SJSA1 (cell line): ENCODE measurements at places on chromosomes 5 and 9. TPM values are rescaled to one million over a fixed set of nuclear protein-coding genes. Genes with fewer than 3 reads are reported as not detected.

DNA sequence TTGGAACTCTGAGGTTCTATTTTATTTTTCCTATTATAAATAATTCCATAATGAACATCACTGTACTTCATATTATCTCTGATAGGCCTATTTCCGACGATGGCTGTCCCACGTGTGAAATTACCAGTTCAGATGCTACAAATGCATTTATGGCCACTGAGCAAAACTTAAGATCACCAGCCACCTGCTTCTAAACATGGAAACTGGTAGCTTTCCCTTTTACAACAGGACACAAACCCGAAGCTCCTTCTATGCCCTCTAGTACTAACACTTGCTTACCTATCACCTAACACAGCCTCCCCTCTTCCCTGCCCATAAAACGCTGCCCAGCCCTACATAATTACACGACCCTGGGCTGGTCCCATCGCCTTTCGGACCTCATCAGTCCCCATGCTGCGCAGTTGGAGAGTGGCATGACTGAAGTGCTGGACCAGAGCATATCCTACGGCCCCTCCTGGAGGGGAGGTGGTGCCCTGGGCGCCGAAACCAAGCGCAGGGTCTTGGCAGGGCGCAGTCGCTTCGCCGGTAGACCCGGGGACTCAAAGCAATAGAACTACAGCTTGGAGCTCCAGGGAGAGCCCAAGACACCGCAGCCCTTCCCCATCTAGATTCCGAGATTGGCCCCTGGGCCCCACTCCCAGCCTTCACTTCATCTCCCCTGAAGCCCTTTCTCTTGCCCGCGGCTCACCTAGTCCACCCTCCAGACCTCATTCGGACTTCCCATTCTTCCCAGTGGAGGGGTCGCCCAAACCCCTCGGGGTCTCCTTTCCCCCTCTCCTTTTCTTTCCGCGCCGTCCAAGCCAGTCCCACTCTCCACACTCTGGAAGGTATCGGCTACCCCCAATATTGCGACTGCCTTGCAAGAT lies 1.0 kb upstream of the SAP30L start:
- no peak for DNase-seq

DNA sequence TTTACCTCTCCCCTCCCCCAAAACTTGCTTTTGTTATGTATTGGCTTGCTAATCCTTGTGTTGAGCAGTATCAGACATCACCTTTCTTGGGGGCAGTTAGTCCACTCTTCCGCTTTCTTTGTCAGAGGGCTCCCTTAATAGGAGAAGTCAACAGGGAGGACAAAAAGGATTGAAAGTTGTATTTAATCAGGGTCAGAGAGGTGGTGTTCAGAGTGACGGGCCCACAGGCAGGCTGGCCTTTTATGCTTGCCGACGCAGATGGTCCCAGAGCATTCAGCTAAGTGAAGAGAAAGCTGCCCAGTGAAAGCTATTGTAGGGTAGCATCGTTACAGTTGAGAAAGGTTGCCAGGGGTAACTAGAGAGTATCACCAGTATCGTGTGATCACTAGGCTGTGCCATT lies 131.1 kb downstream of the ZCCHC7 start:
- DNase-seq: no peak

- no peak for DNase-seq
These were observed 53.1 kb downstream of the PDCD1LG2 start for GRCh38 chr9:5563417-5563815.

- no peak for DNase-seq
These were observed 39.2 kb upstream of the MAN2A1 start for GRCh38 chr5:109650493-109650892.

The ZNF474 gene
- total RNA-seq: 0.44 TPM in 1 of 2 replicates, not detected in the other

DNA sequence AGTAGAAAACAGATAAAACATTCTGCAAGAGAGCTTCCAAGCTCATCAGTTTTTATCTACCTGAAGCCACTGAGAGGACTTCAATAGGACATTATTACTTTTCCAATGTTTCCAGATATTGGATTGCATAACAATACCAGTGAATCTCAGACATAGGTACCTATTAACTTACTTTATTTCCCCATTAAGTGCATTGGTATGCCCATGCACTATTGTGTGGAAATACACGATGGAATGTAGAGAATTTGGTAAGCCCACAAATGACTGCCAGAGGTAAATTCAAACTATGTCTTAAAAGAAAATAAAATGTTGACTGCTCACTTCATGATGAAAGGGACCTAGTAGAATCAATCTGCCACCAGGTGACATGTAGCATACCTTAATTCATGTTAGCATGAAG lies 48.1 kb upstream of the PRR16 start:
- DNase-seq: no peak

The CCL21 gene
- not detected in 2 replicates for total RNA-seq

The MRPL36 gene
- 72.8 and 96.3 TPM in 2 replicates for total RNA-seq

The EXD3 gene
- total RNA-seq: 1.8 and 4.0 TPM in 2 replicates

The SMC5 gene
- 21.5 and 30.2 TPM in 2 replicates for total RNA-seq

The SH3RF2 gene
- total RNA-seq: 11.2 and 23.1 TPM in 2 replicates
